HuH-7 (cell line): ENCODE measurements at places on chromosomes 3 and 15.
A peak's percentile ranks its signal among the peaks of the same experiment; 100 is the strongest.

GRCh38 chr3:132256989-132257388 lies 60.2 kb upstream of the ACP3 start:
- peak; percentile 35 for DNase-seq

DNA sequence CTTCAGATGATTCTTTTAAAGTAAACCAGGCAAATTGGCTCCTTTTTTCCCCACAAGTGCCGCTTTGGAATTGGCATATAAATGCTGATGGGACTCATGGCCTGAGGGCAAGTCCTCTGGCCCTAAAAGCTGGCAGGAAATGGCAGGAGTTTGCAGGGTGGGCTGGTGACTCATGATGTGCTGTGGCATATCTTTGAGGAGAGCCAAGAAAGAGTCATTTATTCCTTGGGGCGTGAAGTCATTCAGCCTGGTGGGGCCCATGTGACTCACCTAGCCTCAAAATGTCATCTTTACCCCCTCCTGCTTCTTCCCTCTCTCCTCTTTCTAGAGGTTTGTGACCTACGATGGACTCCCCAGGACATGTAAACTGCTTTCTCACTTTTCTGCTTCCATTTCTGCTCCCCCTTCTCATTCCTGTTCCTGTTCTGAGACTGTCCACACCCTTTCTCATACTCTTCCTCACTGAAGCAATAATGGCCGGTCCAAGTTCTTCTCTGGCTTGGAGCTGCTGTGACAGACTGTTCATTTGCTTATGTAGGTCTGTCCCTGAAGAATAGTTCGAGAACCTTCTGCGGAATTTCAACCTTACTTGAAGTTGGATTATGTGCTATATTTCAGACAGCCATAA lies 326.1 kb downstream of the SATB1 start:
- DNase-seq: no peak

- no peak for DNase-seq
Measured at GRCh38 chr3:67201026-67201425, 202.9 kb downstream of the KBTBD8 start.

GRCh38 chr3:178823591-178824246 lies 247.9 kb downstream of the ZMAT3 start:
- DNase-seq: no peak

GRCh38 chr3:81530180-81530939 lies 231.1 kb downstream of the GBE1 start:
- no peak for DNase-seq

GRCh38 chr3:16349986-16350596 lies 85.1 kb downstream of the OXNAD1 start:
- DNase-seq: no peak

DNA sequence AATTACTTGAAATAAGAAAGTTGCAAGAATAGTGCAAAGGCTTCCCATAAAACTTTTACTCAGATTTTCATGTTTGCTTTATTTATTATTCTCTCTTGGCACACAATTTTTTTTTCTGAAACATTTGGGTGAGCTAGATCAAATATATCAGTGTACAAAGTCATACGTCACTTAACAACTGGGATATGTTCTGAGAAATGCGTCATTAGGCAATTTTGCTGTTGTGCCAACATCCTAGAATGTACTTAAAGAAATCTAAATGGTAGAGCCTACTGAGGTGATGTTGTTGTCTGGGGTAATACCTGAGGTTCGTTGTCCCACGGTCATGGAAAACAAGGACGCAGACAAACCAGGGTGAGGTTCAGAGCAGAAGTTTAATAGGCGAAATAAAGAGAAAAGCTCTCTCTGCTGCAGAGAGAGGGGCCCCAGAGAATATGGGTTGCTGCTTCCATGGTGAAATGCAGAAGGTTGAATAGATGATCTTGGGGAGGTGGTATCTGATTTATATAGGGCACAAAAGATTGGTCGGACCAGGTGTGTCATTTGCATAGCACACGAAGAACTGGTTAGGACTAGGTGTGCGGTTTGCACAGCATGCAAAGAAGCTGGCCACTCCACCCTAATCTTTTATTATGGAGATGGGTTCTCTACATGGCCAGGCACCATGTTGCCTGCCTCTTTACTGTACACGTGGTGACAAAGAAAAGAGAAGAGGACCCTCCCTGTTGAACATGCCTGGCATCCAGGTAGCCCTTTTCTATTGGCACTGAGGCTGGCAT lies 8.8 kb upstream of the GRAMD1C start:
- DNase-seq: no peak

- DNase-seq: no peak
Measured at GRCh38 chr3:69142797-69143454, 20.5 kb upstream of the LMOD3 start.

GRCh38 chr3:48548729-48549705 lies 7.6 kb downstream of the PFKFB4 start:
- peak; percentile 91 for DNase-seq

DNA sequence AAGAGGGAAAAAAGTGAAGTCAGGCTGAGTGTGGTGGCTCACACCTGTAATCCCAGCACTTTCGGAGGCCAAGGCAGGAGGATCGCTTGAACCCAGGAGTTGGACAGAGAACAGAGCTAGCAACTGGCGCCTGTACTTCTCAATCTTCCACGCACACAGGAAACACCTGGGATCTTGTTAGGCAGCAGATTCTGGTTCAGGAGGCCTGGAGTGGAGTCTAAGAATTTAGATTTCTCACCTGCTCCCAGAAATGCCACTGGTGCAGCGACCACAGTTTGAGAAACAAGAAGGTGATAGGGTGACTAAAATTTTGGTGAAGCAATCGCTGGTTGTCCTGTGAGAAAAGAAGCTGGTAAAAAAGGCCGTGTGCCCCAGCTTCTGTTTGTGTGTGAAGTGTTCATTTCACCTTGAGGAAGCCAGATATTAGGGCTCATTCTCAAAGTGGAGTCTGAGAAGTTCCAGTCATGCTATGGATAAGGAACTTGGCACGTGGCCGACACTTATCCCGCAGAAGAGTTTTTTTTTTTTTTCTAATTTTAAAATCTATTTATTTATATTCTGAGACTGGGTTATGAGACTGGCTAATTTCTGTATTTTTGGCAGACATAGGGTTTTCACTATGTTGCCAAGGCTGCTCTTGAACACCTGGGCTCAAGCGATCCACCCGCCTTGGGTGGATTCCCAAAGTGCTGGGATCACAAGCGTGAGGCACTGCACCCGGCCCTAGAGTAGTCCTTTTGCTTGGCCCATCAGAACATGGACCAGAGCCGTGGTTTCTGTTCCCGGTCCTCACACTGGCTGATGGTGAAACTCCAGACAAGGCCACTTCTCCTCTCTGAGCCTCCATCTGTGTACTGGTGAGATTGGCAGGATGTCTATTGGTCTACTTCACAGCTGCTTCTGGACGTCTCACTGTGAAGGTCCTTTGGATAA lies 324.6 kb upstream of the PROK2 start:
- DNase-seq: no peak

DNA sequence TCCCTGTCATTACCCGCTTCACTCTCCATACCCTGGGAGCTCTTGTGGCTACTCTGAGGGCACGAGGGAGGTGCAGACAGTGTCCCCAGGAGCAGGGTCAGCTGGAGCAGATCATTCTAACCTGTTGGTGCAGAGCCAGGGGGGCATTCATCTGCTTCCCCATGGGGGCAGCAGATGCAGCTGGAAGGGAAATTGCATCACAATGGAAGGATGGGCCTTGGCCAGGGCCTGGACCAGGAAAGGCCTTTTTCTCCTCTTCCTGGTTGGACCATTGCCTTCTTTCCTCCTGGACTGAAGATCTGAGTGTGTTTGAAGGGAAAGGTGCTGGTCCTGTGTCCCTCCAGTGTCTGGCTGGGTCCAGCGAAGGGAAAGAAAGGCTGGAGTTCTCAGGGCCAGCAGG lies 55.7 kb downstream of the EPHB1 start:
- no peak for DNase-seq

DNA sequence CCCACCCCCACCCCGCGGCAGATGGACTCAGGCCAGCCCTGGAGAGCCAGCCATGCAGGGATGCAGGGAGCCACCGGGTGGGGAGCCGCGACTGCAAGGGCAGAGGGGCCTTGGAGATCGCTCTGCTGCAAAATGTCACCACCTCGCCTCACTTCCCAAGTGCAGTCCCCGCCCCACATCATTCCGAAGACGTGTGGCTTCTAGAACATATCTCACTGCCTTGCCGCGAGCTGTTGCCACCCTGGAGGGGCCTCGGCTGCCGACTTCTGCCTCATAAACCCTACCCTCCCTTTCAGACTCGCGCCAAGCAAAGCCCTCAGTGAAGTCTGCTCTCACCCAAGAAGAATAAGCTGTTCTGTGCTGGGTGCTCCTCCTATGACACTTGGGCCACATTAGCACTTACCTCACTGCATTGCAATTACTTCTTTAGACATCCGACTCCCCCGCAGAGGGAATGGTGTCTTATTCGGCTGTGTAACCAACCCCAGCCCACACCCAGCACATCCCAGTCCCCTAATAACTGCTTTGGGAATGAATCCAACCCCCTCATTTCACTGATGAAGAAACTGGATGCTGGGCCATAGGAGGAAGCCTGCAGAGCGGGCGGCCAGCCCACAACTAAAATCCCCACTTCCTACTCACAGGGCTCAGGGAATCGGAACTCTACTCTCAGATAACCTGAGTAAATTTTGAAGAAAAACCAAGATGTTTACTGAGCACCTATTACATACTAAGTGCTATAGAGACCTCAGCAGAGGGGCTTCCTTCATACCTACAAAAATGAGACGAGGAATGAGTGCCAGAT lies 8.6 kb downstream of the TLE3 start:
- no peak for DNase-seq

- DNase-seq: no peak
Measured at GRCh38 chr3:52399131-52399530, 45.8 kb downstream of the SEMA3G start.

DNA sequence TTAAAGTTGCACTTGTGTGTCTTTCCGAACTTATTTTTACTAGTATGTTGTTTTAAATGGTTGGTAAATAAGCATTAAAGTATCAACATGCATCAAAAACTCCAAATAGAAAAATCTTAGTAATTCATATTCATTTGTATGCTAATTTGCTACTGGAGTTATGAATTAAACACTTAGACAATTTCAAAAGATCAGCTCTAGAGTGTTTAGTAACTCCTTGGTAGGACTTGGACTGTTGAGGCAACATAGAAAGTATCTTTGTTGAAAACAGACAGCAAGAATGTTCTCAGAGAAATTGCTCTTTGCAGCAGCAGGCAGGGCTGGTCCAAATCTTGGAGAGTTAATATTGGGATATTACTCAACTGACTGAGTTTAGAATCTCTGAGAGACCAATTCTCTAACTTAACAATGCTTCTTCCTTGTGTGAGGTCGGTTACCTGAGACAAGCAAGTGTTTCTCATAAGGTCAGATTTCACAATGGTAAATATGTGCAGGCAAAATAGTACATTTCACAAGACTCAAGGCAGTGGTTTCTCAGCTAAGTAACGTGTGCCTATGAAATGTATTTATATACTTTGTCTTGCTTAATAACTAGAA lies 147.8 kb upstream of the IL12A start:
- DNase-seq: no peak

DNA sequence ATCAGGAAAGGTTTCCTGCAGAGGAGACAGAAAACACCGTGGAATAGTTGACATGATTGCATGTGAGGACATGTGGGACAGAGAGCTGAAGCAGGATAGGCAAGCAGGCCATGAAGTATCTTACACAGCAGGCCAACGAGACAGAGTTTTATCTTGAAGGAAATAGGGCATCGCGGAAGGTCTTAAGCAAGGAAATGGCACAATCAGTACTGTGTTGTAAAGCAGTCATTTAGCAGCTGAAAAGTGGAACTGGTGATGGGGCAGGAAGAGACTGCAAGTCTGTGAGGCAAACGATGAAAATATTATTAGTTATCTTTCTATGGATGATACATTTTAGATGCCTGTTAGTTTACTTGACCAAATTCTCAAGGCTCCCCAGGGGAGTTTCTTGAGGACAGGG lies 535.1 kb downstream of the SOX2 start:
- no peak for DNase-seq

DNA sequence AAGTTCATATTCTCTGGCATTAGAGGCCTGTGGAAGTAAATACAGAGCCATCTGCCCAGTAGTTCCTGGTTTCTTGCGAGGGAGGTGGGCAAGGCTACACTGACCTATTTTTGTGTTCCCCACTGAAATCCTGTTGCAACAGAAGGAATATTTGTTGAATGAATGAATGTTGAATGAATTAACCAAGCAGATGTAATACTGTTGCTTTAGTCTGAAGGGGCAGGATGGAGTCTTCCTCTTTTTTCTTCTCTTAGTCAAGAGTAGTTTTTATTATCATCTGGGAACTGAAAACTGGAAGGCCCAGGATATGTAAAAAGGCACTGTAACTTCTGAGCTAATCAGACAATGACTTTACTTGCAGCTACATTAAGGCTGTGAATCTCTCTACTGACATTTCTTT lies 17.1 kb downstream of the BLOC1S6 start:
- no peak for DNase-seq

DNA sequence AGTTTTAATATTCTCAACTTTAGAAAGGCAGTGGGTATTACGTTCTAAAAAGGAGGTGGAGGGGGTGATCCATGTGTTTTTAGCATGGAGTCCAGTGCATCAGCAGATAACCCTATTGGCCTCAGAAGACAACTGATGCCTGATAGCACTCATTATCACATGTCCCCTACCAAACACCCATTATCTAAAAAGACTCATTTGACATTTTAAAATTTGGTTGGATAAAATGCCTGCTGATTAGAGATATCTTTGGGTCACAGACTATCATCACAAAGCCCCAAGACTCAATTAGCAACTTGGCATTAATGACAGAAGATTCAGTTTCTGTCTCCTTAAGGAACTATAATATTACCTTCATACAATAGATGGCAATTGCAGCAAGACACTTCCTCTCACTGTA lies 589.3 kb downstream of the RBMS3 start:
- no peak for DNase-seq

- no peak for DNase-seq
Measured at GRCh38 chr3:187673012-187673411, 2.8 kb upstream of the SST start.

GRCh38 chr3:197936819-197937384 lies 13.1 kb upstream of the RPL35A start:
- no peak for DNase-seq

DNA sequence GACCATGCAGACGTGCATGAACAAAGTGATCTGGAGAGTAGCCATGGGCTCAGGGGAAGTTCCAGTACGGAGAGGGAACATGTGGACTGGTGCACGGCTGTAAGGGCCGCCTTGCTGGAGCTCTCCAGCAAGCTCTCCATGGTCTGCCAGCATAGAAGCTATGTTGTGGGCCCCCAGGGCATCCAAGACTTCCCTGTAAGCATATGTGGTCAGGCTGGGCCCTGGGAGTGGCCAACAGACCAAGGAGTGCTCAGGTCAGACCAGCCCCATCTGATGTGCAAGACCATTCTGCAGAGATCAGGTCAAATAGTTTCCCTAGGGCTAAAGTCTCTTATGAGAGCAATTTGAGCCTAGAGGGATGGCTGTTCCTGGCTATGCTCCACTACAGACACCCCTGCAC lies 110.1 kb upstream of the DAZL start:
- no peak for DNase-seq
